Effector CD8-positive, alpha-beta T cell (primary cell): ENCODE measurements at places on chromosomes 3 and 15.

GRCh38 chr3:17747174-17747889 is 4.9 kb upstream of the TBC1D5 start:
- DNase-seq, result no peak

DNA sequence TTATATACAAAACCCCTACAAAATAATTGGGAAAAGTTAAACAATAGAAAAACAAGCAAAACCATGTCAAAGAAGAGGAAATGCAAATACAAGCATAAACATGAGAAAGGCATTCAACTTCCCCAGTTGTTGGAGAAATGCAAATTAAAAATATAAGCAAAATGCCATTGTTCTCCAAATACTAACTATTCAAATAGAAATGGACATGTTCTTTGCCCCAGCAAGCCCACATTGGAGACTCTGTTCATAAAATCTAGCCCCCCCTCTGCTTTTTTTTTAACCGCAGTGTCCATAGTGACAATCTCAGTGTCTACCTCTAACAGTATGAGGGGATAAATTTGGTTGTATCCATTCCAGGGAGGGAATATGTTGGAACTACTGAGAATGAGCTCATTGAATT is 59.7 kb upstream of the LCTL start:
- DNase-seq, result no peak

DNA sequence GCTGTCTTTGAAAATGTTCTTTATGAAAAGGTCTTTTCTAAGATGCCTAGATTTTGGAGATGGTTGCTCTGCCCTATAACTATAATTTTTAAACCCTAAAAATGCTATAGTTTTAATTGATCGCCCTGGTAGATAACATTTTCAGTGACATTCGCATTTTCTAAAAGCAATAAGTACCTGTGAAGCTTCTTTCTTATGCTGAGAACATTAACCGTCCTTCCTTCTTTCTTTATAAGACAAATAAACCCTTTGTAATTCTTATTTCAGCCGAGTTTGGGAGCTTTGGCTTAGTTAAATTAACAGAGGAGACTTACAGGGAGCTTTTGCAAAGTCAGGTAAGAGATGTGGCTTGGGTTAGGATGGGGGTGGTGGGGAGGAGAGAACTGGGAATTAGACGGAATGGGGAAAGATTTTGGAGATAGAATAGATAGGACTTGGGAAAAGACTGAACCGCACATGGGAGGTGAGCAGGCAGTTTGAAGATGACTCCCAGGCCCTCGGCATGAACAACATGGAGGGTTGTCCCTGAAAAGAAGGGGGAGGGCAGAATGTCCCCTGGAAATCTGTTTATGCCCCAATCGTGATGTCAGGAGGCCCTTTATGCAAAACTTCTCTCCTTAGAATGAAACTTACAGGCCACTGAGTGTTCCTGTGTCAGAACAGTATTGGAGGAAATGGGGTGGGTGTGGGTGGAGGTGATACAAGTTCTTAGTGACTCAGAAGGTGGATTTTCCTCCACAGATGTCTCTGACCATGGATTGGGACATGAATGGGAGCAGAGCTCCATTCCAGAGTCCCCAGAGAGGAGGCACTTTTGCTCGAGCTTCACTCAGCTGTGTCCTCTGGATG is 76.2 kb upstream of the LARS2 start:
- DNase-seq, result no peak

DNA sequence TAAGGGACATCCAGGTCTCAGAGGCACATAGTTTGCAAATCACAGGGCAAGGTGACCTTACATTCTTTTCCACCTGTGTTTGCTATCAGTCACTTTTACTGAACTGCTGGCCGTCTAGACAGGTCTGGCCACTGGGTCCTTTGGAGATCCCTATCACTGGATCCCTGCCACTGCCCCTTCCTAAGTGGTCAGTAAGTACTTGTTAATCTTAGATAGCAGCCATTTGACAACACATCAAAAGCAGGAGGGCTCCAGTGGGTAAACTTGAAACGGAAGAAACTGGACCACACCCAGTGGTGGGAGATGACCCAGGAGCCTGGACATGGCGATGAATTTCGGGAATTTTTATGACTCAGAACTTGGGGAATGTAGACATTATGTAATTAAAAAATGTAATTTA is 28.9 kb upstream of the RASGRP1 start:
- DNase-seq, result no peak

DNA sequence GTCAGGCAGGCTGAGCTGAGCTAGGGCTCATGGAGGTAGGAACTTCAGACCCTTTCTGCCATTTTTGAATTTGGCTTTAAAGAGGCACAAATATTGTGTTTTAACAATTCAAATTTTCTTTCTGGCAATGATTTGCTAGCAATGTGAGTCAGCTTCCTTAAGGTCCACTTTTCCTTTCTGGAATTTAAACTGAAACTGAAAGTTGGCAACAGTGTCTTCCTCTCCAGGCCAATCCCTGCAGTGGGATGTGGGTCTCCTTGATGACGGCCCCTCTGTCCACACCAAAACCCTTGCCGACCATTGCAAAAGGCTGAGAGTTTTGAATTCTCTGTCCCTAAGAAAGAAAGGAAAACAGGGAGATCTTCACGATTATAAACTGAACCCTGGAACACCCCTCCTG is 27.1 kb downstream of the RPSA start:
- no peak for DNase-seq

GRCh38 chr15:77032052-77032646 is 37.2 kb downstream of the PSTPIP1 start:
- no peak for DNase-seq

GRCh38 chr3:25821746-25822573 is 32.1 kb downstream of the OXSM start:
- no peak for DNase-seq

DNA sequence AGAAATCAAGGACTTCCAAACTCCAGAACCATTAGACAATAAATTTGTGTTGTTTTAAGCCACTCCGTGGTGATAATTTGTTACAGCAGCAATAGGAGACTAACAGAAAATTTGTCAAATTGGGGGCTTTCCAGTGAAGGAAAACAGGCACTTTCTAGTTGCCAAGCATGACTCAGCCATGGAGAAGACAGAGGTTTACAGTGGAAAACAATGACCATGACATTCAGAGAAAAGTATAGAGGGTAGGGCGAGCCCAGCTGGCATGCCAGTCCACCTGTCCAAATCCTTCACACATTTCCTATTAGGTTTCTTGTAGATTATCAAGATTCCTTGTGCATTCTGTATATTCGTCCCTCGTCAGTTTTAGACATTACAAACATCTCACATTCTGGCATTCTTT is 24.9 kb downstream of the SLCO2A1 start:
- DNase-seq, result no peak

DNA sequence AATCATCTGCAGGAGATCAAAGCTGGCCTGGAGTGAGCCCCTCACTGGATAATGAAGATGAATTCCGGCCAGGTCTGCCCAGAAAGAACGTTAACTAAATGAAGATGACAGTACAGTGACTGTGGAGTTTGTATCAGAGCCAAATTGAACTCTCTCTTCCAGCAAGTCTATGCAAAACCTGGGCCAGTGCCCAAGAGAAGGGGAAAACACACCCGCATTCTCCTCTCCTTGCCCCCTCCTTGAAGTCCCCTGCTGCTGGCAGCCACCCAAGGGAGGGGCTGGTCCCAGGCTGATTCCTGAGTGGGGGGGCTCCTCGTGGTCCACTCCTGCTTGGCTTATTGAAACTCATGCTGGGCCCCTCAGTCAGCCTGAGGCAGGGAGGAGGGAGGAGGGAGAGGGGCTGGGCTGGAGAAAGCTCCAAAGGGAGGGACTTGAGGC is 155.7 kb downstream of the RAB11A start:
- no peak for DNase-seq

GRCh38 chr3:128550113-128550440 is 57.1 kb upstream of the GATA2 start:
- no peak for DNase-seq

DNA sequence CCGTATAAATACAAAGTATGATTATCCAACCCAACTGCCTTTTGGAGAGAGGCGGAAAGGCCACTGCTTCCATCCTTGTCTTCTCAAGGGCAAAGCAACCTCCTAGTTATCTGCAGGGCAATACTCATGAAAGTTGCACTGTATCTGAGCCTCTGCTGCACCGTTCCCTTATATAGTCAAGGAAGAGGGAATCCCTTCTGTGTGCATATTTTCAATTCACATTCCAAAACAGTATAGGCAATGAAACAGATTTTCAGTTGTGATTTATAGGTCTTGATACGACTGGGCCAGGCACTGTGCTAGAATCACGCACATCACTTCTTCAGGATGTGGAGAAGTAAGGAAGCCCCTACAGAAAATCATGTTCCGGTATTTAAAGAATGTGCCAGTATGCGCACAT is 455.7 kb downstream of the FOXP1 start:
- DNase-seq, result no peak

DNA sequence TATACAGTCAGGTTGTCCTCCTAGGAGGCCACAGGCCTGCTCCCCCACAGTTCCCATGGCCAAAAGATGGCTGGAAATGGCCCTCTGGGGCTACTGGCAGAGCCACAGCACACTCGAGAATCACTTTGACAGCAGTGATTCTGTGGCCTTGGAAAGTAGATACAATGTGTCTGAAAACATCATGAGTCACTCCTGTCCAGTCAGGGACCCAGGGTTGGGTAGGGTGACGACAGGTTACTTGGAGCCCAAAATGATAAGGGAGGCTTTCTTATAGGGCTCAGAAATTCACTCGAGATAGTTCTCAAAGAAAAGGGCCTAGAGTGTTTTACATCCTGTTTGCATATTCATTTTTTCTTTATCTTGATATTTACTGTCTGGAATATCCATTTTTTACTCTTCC is 24.3 kb downstream of the MRPS25 start:
- DNase-seq, result no peak

DNA sequence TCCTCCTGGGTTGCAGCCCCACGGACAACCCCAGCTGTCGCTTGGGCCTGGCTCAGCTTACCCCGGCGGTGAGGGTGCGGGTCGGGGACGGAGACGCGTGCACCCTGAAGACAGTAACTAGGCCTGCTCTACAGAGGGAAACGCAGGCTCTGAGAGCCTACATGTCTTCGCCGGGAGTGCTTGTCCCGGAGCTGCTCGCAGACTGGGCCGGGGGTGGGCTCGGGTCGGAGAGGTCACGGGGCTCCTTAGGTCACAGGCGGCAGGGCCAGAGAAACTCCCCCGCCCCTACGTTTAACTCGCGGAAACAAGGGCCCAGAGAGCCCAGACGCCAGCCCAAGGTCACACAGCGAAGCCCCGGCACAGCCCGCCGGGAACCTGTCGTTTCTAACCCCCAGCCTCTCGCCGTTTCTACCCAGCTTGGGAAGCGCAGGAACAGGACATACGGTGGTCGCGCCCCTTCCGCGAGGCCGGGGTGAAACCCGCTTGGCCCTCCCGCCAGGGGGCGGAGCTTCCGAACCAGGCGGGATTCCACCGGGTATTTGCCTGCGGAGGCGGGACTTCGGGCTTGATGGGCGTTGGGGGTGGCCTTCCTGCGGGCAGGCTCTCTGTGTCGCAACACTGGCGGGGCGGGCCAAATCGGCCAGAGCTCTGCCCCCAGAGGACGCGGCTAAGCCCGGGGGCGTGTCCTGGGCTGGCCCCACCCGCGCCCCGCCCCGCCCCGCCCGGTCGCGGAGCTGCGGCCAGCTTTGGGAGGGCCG is at the start of gene HDAC11:
Gene HDAC11 (plus strand): TSS at position 725 of the 758 bp plus-strand sequence. CDS start 42 bp downstream, outside the sequence.
- peak; percentile 95 for DNase-seq

GRCh38 chr15:85112997-85113396 is 131.3 kb downstream of the PDE8A start:
- DNase-seq, result no peak

DNA sequence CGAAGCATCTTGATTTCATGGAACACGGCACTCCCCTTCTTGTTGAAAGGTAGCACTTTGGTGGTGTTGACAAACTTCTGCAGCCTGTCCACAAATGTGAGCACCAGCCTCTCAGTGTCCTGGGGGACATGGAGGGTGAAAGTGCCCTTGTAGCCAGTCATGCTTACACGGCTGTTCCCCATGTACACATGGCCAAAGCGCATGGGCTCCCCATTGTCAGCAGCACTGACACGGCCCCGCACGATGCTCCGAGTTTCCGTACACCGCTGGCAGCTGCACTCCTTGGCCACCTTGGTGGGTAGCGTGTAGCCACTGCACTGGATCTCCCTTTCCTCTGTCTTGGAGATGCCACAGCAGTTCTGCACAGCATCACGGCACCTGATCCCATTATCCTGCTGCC is 12.7 kb downstream of the CILP start:
- no peak for DNase-seq

GRCh38 chr3:135860761-135861160 is 104.8 kb upstream of the PPP2R3A start:
- no peak for DNase-seq

DNA sequence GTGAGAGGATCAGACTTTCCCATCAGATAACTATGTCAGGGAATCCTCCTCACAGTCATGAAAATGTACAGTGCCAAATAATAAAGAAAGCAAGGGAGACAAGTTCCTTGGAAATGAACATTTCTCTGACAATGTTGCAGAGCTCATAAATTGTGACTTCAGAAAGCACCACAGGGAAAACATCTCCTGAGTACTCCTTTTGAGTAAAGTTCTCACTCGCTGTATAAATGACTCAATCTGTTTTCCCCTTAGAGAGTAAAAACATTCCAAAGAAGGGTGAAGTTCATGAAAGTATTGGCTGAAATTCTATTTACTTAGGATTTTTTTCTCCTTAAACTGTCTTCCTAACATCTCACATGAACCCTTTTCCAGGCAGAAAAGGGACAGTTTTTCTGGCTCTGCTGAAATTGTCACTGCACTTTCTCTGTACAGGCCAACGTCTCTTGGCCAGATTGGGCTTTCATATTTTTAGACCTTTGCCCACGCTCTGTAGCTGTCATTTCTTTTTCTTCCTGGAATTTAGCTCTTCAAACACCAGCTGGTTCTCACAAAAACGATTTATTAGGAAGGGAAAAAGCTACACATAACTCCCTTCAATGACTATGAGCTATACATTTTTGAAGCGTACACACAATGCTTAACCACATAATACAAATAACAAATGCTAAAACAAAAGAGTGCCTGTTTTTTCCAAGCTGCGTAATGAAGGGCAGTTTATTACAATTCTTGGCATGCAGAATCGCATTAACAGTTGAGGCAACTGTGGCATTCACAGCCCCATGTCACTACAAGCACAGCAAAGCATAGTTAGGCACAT is 216.1 kb downstream of the ATP8B4 start:
- no peak for DNase-seq

DNA sequence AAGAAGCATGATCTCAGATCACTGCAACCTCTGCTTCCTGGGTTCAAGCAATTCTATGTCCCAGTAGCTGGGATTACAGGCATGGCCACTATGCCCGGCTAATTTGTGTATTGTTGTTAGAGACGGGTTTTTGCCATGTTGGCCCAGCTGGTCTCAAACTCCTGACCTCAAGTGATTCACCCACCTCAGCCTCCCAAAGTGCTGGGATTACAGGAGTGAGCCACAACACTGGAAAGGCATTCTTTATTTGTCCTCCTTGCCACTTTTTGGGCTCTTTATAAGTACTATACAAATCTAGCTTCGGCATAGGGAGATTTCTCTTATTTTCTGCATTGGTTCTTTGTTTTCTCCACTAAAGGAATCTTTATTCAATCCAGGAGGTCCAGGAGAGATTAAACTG is 18.6 kb downstream of the CMTM8 start:
- no peak for DNase-seq
